Endothelial cell (in vitro differentiated cells): ENCODE measurements at places on chromosomes 13 and 19.
A peak's percentile ranks its signal among the peaks of the same experiment; 100 is the strongest.

DNA sequence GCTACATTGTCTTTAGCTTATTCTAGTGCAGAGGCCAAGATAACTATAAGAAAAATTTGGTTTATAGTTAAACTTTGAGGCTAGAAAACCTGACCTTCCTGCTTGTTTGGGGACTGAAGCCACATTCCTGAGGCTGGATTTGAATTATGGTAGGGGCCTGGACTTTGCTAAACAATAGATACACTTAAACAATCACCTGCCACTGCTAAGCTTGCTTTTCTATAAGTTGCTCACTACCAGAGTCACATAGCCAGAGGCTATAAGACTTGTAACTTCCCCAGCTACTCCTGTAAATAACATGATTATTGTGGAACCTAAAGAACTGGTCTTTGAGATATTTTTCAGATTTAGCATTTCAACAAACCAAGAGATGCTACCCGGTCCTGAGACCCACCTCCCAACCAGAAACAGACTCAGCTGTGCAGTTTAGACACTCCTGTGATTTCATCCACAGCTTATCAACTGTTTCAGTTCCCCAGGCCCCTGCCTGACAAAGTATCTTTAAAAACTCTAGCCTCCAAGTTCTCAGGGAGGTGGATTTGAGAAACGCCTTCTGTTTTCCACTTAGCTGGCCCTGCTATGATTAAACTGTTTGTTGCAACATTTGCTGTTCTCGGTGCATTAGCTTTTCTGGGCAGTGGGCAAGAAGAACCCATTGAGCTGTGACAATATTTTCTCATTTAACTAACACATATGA lies 77.7 kb downstream of the MIPEP start:
- DNase-seq, result no peak

- DNase-seq, result peak; percentile 60
These were observed 10.8 kb downstream of the F2RL3 start for GRCh38 chr19:16899566-16900075.

GRCh38 chr13:50124536-50125303 lies 109.5 kb downstream of the KCNRG start:
- DNase-seq, result peak; percentile 65

DNA sequence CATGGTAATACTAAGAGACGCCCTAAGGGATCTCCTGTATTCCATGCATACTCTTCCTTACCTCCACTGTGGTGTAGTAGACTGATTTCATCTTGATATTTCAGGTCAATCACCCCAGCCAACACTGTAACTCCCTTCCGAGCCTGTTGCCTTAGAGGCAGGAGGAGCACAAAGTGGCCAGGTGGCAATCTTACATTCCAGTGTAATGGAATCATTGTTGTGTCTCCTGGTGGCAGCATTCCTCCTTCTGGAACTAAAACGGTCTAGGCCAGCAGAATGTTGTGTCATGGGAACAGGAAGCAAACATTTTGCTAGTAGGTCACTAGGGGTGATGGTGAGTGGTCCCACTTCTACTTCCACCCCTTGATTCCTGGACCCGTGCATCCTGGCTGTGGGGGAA lies 405.7 kb upstream of the SLC10A2 start:
- DNase-seq, result no peak

DNA sequence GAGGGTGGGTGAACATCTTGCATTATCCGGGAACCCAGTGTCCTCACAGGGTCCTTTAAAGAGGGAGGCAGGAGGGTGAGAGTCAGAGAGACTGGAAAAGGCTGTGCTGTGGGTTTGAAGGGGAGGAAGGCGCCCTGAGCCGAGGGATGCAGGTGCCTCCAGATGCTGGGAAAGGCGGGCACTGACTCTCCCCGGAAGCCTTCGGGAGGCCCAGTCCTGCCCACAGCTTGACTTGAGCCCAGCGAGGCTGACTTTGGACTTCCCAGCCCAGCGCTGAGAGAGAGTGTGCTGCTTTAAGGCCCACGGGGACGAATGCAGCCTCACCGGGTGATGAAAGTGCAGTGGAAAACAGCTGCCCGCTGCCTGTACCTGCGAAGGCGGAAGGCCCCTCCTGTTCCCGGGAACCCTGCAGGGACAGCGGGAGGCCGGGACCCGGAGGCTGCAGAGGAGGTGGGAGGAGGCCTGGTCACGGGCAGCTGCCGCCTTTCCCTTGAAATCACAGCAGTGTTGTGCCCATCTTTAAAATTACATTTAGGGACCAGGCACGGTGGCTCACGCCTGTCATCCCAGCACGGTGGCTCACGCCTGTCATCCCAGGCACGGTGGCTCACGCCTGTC lies 16.1 kb downstream of the REXO1 start:
- DNase-seq, result no peak

GRCh38 chr13:46607768-46608564 lies 55.0 kb downstream of the LRCH1 start:
- DNase-seq, result no peak

DNA sequence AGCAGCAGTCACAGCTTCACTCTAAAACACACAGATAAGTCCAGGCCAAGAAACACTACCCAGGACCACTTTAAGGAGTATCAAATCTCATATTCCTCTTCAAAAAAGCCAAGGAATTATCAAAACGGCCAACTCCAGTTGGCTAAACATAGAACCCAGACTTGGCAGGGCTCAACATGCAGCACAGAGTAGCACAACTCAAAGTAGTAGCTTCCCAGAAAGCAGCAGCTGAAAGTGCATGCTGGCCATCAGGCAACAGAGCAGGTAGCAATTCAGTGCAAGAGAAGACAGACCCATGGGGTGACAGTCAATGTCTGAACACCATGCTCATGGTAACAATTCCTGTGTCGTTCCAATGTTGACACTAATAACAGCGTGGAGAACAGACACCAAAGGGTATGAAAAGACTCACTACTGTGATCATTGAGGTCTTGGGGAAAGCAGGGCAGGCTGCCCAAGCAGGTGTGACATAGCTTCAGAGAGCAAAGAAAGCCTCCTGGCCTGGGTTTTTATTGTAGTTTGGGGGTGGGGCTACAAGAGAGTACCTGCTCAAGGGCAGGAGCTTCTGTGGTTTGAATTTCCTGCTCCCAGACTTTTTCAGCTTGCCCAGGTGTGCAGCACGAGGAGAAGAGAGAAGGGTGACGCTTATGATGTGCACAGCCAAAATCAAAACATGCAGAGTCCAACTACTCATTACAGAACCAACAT lies 6.2 kb downstream of the ZNF709 start:
- no peak for DNase-seq

DNA sequence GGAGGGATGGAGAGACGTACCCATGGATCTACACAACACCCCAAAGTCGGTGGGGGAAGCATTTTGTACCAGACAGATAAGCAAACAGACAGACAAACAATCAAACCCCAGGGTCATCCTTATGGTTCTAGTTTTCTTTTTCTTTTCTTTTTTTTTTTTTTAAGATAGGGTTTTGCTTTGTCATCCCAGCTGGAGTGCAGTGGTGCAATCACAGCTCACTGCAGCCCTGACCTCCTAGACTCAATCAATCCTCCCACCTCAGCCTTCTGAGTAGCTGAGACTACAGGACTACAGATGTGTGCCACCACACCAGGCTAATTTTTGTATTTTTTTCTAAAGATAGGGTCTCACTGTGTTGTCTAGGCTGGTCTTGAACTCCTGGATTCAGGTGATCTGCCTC lies 17.9 kb upstream of the FBL start:
- no peak for DNase-seq

- DNase-seq, result no peak
These were observed 223.6 kb downstream of the GPC6 start for GRCh38 chr13:93450191-93450621.

DNA sequence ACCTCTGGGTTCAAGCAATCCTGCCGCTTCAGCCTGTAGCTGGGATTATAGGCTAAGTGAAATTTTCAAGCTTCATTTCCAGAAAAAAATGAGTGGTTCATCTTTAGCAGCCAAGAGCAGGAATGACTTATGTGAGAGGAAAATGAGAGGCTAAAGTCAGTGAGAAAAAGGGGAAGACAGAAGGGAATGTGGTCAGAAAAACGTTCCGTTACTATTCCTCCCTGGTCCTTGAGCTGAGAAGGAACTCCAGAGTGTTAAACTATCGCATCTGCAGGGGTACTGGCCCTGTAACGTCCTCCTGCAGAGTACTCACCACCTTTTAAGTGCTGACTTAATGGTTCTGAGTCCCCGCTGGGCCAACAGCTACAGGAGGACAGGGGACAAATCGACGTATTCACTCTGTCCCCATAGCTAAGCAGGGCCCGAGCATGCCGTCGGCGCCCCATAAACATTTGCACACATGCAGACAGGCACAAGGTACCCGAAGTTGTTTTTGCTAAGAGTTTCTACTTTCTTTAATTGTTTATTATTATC lies 88.1 kb downstream of the FLT1 start:
- DNase-seq, result no peak

- DNase-seq, result no peak
These were observed 450 bp downstream of the FBXW9 start for GRCh38 chr19:12695997-12696365.

DNA sequence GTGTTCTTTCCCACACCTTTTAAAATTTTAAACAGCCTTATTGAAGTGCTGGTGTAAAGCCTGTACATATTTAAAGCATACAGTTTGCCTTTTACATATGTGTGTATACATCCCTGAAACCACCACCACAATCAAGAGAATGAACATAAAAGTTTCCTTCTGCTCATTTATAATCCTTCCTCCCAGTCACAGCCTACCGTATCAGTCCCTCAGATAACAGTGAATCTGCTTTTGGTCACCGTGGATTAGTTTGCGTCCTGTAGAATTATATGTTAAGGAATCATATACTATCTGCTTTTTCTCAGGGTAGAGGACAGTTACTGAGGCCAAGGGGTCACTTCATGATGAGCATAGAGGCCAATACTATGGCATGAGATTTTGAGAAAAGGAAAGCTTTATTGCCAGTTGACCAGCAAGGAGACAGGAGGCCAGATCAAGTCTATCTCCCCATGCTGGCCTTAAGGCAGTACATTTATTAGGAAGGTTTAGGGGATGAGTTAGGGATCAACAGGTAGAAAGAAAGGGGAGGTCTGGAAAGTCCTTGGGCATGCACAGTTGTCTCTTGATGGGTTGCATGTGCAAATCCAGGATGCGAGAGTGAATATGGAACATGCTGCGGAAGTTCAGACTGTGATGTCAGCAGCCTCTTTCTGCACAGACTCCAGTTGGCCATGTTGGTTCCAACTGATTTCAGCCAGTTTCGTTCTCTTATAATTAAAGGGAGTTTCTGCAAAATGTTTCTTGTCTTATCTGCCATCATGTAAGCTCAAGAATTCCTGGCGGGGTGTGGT lies 36.3 kb upstream of the LSM14A start:
- DNase-seq, result no peak

DNA sequence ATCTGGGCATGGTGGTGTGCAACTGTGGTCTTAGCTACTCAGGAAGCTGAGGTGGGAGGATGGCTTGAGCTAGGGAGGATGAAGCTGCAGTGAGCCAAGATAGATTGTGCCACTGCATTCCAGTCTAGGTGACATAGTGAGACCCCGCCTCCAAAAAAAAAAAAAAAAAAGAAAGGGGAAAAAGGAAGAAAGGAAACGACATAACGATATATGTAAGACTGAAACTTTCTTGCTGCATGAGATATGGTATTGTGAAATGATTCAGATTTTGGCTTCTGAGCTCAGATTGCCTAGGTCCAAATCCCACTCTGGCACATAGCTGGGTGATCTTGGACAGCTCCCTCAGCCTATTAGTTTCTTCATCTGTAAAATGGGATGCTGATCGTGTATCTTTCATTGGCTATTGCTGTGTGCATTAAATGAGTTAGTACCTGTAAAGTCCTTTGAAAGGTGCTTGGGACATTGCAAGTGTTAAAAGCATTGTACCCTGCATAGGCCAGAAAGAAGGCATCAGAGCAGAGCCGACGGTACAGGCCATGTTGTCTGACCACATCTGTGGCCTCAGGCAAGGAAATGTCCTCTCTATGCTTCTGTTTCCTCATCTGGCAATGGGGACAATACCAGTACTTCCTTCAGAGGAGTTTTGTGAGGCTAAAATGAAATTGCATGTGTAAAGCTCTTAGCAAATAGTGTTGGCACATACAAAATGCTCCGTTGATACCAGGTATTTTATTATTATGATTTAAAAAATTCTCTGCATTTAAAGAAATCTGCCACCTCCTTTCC lies 32.6 kb upstream of the SLC46A3 start:
- no peak for DNase-seq

- DNase-seq, result no peak
These were observed 5.2 kb downstream of the ZIC2 start for GRCh38 chr13:99986741-99987140.

DNA sequence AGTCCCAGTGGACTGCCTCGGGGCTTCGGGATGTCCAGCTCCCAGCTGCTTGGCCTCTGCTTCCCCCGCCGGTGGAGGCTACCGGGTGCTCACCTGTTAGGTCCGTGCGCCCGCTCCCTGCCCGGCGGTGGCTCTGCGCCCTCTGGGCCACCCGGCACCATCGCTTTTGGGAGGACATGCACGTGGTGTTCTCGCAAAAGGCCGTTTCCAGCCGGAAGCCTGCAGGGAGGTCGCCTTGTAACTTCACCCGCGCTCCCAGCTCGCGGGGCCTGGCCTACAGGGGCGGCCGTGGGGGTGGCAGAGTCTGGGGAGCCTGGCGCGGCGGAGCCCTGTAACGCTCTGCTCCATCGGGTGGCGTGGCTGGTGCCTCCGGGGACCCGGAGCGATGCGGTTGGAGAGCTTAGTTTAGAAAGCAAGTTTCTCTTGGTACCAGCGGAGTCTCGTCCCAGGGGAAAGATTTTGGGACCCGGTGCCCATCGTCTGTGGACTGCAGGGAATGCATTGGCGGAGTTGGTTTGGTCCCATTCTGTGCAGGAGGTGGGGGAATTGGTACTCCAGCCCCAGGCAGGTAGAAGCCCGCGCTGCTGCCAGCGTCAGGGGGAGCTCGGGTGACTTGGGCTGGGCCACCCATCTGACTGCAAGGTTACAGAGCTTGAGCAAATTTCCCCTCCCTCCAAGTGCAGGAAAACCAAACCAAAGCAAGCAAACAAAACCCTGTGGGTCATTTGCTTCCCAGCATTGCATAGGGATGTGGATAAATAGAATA lies 673 bp downstream of the SPATA13 start:
- peak; percentile 34 for DNase-seq

DNA sequence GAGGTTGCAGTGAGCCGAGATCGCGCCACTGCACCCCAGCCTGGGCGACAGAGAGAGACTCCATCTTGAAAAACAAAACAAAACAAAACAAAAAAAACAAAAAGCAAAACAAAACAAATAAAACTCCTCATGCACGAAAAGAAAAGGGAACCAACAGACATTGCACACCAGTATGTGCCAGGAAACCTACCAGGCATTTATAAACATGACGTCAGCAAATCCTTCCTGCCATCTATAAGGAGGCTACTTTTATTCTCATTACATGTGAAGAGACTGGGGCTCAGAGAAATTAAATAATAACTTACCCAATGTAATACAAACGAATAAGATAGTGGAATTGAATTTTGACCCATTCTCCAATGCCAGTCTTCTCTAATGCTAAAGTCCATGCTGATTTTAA lies 197.2 kb downstream of the NUFIP1 start:
- no peak for DNase-seq

DNA sequence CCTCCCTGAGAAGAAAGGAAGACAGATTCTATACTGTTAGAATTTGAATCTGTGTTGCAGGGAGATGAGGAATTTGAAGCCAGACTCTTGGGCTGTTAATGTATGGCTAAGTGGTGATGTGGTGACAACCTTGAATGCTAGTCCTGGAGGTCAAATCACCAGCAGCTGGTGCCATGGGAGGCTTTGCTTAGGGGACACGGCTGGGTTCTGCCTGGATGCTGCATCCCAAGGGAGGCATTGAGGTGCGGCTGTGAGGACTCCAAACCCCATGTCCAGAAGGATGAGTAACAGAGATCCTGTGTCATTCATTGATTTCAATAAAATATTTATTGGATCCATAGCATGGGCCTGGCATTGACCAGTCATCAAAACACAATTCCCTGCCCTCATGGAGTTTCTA lies 42.3 kb downstream of the RFX2 start:
- no peak for DNase-seq
